ENCODE measurements at places on chromosomes 16 and 17.

DNA sequence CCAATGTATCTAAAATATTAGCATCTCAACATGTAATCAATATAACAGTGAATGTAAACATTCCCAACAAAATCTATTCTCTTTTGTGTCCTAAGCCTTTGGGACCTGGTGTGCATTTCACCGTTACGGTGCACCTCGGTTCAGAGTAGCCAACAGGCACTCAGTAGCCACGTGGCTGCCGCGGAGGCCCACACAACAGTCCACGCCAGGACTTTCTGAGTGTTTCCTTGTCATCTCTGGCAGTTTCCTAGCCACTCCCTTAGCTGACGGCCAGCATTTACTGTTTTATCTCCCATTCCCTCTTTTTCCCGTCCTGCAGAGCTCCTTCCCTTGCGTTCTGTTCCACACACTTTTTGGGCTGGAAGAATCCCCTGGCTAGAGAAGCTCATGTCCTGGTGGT, 36.3 kb downstream of the VAC14 start:
- no peak for DNase-seq

DNA sequence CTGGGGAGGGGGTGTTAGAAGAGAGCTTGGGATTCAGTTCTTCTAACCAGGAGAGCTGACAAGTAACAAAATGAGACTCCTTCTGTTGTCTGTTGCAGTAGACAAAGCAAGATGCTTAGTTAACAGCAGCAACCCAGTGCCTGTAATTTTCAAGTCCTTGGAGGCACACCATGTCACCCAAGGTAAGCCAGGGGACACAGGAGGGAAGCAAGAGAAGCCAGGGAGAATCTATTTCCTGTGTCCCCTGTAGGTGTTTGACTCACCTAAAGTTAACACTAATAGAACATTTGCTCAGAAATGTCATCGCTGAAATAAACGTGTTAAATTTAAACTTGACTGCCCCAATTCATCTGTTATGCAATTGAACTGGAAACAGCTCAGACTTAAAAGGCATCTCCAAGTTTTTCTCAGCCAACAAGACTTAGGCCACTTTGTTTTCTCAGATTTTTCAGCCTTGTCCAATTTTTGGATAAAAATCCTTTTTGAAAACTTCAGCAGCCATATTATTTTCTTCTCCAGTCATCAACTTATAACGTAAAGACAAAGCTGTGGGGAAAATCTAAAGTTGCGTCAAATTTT, 257.6 kb downstream of the CDH13 start:
- no peak for DNase-seq

GRCh38 chr16:79932572-79932971, 332.0 kb upstream of the MAF start:
- no peak for DNase-seq

DNA sequence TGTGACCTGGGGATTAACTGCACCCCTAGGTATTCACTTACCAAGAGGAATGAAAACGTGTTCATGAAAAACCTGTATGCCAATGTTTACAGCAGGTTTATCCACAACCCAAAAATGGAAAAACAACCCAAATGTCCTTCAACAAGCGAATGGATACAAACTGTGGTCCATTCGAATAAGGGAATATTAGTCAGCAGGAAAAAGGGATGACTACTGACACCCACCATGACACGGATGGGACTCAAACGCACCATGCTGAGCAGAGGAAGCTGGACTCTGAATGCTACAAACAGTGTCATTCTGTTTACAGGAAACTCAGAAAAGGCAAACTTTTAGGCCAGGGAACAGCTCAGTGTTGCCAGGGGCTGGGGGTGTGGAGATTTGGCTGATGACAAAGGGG, 4.9 kb downstream of the SLC38A10 start:
- no peak for DNase-seq

DNA sequence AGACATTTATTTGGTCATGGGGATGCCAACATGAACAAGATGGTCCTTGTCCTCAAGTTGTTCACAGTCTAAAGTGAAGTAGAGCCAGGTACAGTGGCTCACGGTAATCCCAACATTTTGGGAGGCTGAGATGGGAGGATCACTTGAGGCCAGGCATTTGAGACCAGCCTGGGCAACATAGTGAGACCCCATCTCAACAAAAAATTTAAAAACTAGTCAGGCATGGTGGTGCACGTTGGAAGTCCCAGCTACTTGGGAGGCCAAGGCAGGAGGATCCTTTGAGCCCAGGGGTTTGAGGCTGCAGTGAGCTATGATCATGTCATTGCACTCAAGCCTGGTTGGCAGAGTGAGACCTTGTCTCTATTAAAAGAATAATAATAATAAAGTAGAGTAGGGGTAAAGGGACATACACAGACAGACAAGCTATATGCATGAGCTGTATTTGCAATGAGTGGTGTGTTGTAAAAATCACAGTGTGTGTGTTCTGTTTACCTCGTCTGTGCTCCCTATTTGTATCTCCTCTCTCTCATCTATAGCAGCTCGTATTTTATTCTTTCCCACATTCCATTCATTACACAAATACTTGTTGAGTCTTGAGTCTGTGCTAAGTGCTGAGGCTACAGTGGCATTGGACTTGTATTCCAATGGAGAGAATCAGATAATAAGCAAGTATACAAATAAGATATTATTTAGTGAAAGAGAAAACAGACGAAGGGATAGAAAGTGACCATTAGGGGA, 73.9 kb upstream of the DHX40 start:
- no peak for DNase-seq

DNA sequence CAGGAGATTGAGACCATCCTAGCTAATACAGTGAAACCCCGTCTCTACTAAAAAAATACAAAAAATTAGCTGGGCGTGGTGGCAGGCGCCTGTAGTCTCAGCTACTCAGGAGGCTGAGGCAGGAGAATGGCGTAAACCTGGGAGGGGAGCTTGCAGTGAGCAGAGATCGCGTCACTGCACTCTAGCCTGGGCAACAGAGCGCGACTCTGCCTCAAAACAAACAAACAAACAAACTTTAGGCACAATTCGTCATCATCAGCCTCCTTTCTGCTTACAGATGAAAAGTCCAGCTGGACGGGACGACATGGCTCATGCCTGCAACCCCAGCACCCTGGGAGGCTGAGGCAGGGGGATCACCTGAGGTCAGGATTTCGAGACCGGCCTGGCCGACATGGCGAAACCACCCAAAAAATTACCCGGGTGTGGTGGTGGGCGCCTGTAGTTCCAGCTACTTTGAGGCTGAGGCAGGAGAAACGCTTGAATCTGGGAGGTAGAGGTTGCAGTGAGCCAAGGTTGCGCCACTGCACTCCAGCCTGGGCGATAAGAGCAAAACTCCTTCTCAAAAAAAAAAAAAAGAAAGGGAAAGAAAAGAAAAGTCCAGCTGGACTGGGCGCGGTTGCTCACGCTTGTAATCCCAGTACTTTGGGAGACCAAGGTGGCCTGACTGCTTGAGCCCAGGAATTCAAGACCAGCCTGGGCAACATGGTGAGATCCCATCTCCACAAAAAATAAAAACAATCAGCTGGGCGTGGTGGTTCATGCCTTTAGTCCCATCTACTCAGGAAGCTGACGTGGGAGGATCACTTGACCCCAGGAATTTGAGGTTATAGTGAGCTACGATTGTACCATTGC, 1.5 kb upstream of the SPIRE2 start:
- no peak for DNase-seq

GRCh38 chr16:55323637-55324271, at the start of gene IRX6:
Gene IRX6, plus strand, starts transcription at chr16:55324203. Its CDS starts 889 bp downstream, at chr16:55325092.
- DNase-seq, result no peak

GRCh38 chr16:83301971-83302370, 505.8 kb upstream of the HSBP1 start:
- no peak for DNase-seq

- DNase-seq, result no peak
These were observed 56.9 kb upstream of the HAS3 start for GRCh38 chr16:69048328-69049120.

DNA sequence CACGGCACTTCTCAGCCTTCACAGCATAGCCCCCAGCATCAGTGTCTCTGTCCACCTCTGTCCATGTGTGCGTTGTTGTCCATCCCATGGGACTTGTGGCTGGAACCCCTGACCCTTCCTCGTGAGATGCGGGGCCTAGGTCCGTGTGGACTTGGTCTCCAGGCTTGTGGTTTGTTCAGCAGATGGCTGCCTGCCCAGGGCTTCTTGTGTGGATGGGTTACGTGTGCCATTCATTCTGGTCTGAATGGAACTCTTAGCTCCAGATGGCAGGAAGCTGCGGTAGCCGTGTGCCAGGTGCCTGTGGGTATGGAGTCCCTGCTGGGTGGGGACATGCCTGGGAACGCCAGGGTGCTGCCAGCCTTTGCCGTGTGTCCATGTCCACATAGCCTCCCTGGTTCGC, 31.7 kb upstream of the NUDT16L1 start:
- no peak for DNase-seq

- no peak for DNase-seq
These were observed 23.1 kb downstream of the CDC42EP4 start for GRCh38 chr17:73288534-73289302.

DNA sequence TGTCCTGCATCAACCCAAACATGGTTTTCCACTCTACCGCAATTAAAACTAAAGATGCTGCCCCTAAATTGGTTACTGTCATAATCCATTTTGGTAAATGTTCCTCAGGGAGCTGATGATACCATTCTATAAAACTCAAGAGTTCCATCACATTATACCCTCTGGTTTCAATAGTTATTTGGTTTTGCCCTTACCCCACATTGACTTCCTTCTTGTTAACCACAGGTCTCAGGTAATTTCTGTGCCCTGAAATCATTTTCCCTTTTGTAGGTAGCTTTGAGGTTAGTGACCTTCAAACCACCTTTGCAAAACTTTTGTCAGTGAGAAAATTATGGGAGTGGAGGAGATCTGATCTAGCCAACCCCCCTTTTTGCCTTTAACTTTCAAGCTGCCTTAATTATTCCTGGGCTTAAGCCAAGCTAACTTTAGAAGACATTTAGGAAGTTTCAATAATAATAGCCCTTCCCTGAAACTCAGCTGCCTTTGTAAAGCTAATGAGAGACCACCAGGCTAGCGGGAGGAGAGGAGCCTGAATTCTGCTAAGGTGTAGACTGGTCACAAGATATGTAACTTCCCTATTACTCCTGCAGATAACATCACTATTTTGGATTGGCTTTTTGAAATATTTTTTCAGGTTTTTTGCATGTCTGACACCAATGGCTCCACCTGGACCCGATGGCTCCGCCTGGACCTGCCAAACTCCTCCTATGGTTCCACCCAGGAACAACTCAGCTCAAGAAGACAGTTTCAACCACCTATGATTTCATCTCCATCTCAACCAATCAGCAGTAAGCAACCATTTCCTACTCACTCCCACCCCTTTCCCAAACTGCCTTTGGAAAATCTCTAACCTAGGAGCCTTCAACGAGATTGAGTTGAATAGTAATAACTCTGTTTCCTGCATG, 224.9 kb downstream of the HS3ST3B1 start:
- no peak for DNase-seq

DNA sequence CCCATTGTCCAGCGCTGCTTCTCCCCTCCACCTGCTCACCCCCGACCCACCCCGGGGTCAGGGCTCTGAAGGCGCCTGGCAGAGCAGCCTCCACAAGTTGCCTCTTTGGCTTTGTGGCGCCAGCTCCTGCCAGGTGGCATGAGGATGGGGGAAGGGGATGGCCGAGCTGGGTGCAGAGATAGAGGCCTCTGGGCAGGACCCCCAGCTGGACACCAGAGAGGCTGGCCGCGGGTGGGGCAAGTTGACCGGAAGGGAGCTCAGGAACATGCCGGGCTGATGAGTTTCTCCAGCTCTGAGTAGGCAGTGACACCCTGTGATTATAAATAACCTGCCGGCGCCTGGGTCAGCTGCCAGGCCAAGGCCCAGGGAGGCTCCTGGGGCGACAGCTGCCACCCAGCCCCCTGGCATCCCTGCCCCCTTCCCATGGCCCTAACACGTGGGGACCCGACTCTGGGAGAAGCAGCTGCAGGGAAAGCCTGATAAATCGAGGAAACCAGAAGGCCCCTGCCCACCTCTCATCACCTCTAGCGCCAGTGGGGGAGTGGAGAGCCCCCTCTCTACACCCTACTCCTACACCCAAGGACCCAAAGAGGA, 729 bp downstream of the P2RX5 start:
- no peak for DNase-seq

GRCh38 chr17:8847891-8848290, 19.6 kb downstream of the PIK3R6 start:
- DNase-seq, result no peak

GRCh38 chr17:44197980-44198720, 1.5 kb downstream of the ATXN7L3 start:
- peak; percentile 28 for DNase-seq

Measured in effector memory CD4-positive, alpha-beta T cell (primary cell).